ENCODE measurements at places on chromosomes 16 and 17. TPM values are rescaled to one million over a fixed set of nuclear protein-coding genes. Genes with fewer than 3 reads are reported as not detected.
A peak's percentile ranks its signal among the peaks of the same experiment; 100 is the strongest.

DNA sequence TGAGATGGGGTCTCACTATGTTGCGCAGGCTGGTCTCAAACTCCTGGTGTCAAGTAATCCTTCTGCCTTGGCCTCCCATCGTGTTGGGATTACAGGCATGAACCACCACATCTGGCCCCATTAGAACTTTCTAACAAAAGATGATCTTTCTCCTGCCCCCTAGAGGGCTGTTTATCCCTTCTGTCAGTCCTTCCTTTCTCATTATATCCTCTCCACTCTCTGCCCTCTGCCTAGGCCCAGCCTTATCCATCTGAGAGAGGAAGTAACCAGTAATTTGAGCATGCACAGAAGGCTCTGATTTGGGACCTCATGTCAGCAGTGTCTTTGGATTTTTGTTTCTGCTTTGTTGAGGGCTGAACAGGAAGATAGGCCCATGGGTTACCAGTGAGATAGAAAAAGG is 4.4 kb upstream of the DHX40 start:
- peaks cover 5% of the 10 kb centered on the region for H3K36me3 ChIP-seq
- no peak for DNase-seq
- H3K4me3 ChIP-seq = no peak overlapping the region
- H3K4me1 ChIP-seq = peaks cover 8% of the 10 kb centered on the region

DNA sequence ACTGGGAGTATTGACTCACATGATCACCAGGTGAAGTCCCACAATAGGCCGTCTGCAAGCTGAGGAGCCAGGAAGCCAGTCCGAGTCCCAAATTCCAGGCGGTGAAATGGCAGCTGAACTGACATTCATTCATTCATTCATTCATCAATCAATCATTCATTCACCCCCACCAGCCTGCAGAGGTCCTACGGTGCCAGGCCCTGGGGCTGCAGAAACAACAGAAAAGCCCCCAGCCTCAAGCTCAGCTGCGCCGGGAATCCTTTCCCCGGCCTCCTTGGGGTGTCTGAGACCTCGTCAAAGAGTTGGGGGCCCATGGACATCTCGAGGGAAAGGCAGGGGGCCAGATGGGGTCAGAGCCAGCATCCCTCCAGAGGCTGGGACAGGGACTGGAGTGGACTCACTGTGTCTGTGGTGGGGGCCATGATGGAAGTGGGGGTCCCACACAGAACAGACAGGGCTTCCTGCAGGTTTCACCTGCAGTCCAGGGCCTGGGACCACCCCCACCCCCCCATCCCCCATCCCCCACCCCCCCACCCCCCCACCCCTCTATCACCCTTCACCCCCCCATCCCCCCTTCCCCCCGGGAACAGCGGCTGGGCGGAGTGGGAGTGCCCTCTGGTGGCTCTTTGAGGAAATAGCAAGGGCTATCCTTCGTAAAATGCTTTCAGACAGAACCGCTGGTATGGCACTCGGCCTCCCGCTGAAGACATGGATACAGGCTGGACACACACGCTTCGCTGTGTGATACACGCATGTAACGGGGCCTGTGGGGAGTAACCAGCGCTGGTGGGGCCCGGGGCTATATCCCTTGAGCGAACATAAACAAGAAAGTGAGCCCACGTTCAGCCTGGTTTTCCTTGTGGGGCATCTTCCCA is 8.5 kb upstream of the ZC3H18 start:
- peak; percentile 72 for DNase-seq
- no peak overlapping the region for H3K27ac ChIP-seq
- H3K36me3 ChIP-seq = no peaks in the 10 kb centered on the region
- H3K27me3 ChIP-seq = peaks cover 3% of the 10 kb centered on the region
- no peak overlapping the region for H3K4me3 ChIP-seq

DNA sequence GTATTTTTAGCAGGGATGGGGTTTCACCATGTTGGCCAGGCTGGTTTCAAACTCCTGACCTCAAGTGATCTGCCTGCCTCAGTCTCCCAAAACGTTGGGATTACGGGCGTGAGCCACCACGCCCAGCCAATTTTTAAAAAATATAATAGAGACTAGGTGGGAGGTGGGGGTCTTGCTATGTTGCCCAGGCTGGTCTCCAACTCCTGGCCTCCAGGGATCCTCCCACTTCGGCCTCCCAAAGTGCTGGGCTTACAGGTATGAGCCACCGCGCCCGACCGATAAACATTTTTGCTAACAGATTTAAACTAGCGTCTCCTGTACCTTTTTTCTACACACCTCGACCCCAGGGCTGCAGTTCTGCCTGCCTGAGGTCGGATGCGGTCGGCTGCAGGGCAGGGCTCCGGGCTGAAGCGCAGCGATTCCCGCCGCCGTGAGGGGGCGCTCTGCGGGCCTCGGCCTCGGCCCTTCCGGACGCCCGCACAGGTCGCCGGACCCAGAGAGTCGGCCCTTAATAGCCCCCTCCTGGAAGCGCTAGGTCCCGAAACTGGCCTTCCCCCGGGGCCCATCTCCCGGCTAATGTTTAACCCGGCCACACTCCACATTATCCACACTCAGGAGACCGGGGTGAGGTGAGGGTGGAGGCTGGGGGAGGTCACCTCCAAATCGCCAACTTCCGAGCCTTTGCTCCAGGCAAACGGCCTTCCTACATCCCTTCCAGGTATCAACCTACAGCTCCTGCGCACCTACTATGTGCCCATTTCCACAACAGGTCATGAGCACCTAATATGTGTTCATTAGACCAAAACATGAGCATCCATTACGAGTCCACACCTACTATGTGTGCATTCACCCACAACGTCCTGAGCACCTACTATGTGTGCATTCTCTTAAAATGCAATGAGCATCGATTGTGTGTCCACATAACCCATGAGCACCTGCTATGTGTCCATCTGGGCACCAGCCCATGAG is 2.0 kb upstream of the GLIS2 start:
- no peak overlapping the region for H3K27ac ChIP-seq
- H3K4me1 ChIP-seq = peaks cover 18% of the 10 kb centered on the region
- H3K4me3 ChIP-seq = peak overlapping the region; percentile 71
- peaks cover 13% of the 10 kb centered on the region for H3K27me3 ChIP-seq
- no peaks in the 10 kb centered on the region for H3K36me3 ChIP-seq
- peak; percentile 57 for DNase-seq

Gene SLC13A2
- not detected for total RNA-seq

Gene PRRT2
- 0.64 TPM for total RNA-seq

- no peak overlapping the region for H3K27ac ChIP-seq
- no peak overlapping the region for H3K4me3 ChIP-seq
- peaks cover 6% of the 10 kb centered on the region for H3K4me1 ChIP-seq
- DNase-seq = no peak
These were observed 89.1 kb downstream of the TBC1D16 start for GRCh38 chr17:79946352-79947231.

Gene TPPP3
- total RNA-seq = not detected

Gene VAT1L
- not detected for total RNA-seq

Gene ALOX12
- not detected for total RNA-seq

GRCh38 chr17:7238420-7239090 is 702 bp downstream of the PHF23 start:
- H3K4me1 ChIP-seq = peaks cover 61% of the 10 kb centered on the region
- H3K4me3 ChIP-seq = peak overlapping the region; percentile 97
- DNase-seq = peak; percentile 49
- peak overlapping the region; percentile 93 for H3K27ac ChIP-seq
- peaks cover 41% of the 10 kb centered on the region for H3K36me3 ChIP-seq

Gene RNU2-1
- total RNA-seq = 2,288 TPM

DNA sequence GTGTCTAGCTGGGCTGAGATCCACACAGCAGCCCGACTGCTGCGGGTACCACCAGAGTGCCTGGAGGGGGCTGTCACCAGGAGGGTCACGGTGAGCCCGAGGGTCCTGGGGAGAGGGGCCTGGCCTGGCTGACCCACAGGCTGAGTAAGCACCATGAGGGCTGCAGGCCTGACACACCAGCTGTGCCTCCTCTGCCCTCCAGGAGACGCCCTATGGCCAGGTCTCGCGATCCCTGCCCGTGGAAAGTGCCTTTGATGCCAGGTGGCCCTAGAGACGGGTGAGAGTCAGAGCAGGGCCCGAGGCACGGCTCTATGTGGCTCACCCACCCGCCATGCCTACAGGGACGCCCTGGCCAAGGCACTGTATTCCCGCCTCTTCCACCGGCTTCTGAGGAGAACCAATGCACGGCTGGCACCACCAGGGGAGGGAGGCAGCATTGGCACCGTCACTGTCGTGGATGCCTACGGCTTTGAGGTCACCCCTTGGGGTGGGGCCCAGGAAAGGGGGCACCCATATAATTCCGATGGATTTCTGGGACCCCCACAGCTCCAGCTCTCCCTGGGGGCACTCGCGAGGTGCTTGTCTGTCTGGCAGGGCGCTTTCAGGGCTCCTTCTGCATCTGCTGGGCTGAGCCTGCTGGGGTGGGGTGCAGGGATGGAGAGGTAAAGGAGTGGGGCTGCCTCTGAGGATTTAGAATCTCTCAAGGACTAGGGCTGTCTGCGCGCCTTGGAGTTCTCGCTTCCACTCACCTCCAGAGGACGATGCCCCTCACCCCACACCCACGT is 7.1 kb downstream of the MYO15B start:
- H3K4me3 ChIP-seq = no peak overlapping the region
- H3K36me3 ChIP-seq = no peaks in the 10 kb centered on the region
- no peak for DNase-seq

DNA sequence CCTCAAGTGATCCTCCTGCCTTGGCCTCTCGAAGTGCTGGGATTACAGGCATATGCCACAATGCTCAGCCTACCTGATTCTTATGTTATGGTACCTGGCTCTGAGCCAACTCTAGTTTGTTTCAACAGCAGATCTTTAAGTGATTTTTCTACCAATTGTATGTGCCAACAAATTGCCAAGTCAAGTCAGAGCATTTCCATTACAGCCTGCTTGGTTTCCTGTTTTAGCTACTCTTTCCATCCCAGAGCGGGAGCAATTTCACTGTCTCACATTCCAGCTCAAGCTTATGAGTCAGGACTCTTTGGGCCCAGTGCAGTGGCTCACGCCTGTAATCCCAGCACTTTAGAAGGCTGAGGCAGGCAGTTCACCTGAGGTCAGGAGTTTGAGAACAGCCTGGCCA is 30.8 kb upstream of the RBBP6 start:
- peaks cover 3% of the 10 kb centered on the region for H3K27me3 ChIP-seq
- H3K27ac ChIP-seq = no peak overlapping the region
- H3K4me3 ChIP-seq = no peak overlapping the region
- no peaks in the 10 kb centered on the region for H3K36me3 ChIP-seq
- no peak for DNase-seq
- H3K4me1 ChIP-seq = no peaks in the 10 kb centered on the region

- H3K4me3 ChIP-seq = no peak overlapping the region
- H3K27ac ChIP-seq = peak overlapping the region; percentile 15
- H3K36me3 ChIP-seq = peaks cover 62% of the 10 kb centered on the region
- H3K4me1 ChIP-seq = peaks cover 6% of the 10 kb centered on the region
These were observed 7.1 kb downstream of the GLYR1 start for GRCh38 chr16:4839942-4840341.

DNA sequence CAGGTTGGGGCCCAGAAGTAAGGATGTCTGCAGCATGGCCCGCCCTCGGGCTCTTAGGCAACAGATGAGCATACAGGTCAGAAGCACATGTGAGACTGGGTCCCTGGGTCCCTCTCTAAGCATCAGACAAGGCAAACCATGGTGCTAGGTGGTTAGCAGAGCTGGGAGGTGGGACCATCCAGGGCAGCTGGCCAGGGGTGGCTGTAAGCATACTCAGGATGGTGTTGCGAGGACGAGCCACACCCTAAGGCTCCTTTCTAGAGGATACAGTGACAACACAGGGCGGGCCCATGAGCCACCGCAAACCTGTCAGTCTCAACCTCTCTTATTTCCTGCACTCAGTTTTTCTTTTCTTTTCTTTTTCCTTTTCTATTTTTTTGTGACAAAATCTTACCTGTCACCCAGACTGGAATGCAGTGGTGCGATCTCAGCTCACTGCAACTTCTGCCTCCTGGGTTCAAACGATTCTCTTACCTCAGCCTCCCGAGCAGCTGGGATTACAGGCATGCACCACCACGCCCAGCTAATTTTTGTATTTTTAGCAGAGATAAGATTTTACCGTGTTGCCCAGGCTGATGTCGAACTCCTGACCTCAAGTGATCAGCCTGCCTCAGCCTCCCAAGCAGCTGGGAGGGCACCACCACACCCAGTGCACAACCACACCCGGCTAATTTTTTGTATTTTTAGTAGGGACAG is 3.6 kb downstream of the FA2H start:
- no peak for DNase-seq
- H3K4me1 ChIP-seq = peaks cover 6% of the 10 kb centered on the region
- no peak overlapping the region for H3K27ac ChIP-seq
- H3K4me3 ChIP-seq = no peak overlapping the region
- H3K27me3 ChIP-seq = peaks cover 37% of the 10 kb centered on the region

Measured in activated CD4-positive, alpha-beta T cell treated with anti-CD3 and anti-CD28 coated beads for 36 hours (primary cell).